ENCODE measurements at places on chromosomes 3 and 15.

- DNase-seq = no peak
Observed at GRCh38 chr3:193051314-193051713, 133.7 kb upstream of the MB21D2 start.

- no peak for DNase-seq
Observed at GRCh38 chr3:80556763-80557162, 789.0 kb upstream of the ROBO1 start.

DNA sequence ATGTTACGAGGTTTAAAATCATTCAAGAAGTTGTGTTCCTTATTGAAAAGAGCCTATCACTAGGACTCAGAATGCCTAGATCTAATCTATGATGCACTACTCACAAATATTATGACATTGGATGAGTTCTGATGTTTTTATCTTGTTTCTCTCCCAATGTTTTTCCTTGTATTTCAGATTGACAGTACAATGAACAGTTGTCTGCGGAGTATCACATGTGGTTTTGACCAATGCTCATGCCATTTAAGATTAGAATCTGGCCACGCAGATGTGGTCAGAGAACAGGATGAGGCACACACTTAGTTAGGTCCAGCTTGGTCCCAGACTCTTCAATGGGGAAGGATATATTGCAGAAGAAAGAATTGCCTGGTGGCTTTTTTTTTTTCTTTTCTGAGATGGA is 25.6 kb upstream of the CCDC50 start:
- DNase-seq = no peak

GRCh38 chr15:32819448-32819847 is 101.6 kb downstream of the GREM1 start:
- DNase-seq = no peak

DNA sequence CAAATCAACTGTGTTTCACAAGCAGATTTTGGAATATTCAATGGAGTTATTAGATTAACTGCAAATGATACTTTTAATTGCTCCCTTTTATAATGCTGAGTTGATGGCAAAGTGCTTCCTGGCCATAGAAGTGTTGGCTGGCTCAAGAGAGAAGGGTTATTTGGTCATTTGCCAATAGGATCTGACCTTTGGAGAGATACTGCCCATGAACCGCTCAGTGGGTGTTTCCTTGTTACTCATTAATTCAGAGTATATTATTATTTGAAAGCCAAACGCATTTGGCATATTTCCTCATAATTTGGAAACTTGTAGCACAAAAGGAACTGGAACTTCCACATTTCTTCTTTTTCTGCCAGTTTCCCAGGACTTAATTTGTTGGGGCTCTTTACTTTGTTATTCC is 234.7 kb downstream of the CDIN1 start:
- no peak for DNase-seq

All from A172 (cell line).